Activated CD4-positive, alpha-beta T cell treated with anti-CD3 and anti-CD28 coated beads, Interleukin-2, amount 10 ng/mL, durations not matched to agents 24 days and 14 days (primary cell): ENCODE measurements at places on chromosomes 2 and 18. TPM values are rescaled to one million over a fixed set of nuclear protein-coding genes. Genes with fewer than 3 reads are reported as not detected.

KCNG3 gene
- total RNA-seq, result 0.12 and 0.26 TPM in 2 replicates

SLC35G4 gene
- total RNA-seq, result not detected in 2 replicates

ATP9B gene
- 23.8 and 30.3 TPM in 2 replicates for total RNA-seq

C18orf54 gene
- total RNA-seq, result 10.9 and 12.8 TPM in 2 replicates

SULT1C4 gene
- total RNA-seq, result not detected in 2 replicates

EML6 gene
- total RNA-seq, result 0.77 and 0.83 TPM in 2 replicates

B3GNT7 gene
- total RNA-seq, result not detected in 2 replicates

RRM2 gene
- 378 and 383 TPM in 2 replicates for total RNA-seq

THSD7B gene
- not detected in 2 replicates for total RNA-seq

TMEFF2 gene
- total RNA-seq, result not detected in 2 replicates
